ENCODE measurements at places on chromosomes 6 and 20.

DNA sequence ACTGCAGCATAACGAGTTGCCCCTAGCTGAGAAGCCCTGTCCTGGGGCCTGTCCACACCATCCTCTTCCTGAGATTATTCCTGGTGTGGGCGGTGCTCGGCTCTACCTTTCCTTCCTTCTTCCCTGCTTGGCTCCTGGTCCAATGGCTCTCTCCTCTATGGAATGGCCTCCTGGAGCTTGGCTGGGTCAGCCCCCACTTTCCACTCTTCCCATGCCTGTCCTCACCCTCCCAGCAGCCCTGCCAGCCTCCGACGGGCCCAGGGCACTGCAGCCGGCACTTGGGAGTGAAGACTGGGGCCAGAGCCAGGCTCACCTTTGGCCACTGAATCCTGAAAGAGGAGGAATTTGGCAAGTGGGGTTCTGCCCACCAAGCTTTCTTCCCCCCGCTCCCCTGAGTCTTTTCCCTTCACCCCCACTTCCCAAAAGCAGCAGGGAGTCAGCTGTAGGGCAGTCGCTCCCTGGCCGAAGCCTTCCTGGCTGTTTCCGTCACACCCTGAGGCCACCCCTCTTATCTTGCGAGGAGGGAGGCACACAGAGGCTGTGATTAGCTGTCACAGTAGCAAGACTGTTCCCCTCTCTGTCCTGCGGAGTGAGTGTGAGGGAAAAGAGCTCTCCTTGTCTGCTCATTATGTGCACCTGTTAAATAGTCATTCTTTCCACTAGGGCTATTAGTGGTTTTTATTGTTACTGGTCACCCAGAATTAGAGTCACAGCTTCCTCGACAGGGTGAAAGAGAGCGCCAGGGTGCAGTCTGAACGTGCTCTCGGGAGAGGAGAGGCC is 6.3 kb upstream of the CDSN start:
- no peak for DNase-seq

DNA sequence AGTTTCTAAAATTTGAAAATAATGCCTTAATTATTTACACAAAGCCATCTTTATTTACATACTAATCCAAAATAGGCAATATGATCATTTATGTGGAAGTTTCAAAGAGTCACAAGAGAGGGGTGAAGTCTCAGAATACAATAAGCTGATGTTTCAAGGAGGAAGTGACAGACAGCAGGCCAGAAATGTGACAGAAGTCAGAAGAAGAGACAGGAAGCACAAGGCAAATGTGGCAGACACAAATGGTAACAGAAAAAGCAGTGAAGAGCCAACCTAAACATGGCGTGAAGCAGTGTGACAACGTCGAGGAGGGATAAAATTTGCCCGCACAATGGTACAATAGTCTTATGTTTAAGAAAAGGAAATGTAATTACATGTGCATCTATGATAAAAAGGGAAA is 59.8 kb downstream of the SHPRH start:
- no peak for DNase-seq

DNA sequence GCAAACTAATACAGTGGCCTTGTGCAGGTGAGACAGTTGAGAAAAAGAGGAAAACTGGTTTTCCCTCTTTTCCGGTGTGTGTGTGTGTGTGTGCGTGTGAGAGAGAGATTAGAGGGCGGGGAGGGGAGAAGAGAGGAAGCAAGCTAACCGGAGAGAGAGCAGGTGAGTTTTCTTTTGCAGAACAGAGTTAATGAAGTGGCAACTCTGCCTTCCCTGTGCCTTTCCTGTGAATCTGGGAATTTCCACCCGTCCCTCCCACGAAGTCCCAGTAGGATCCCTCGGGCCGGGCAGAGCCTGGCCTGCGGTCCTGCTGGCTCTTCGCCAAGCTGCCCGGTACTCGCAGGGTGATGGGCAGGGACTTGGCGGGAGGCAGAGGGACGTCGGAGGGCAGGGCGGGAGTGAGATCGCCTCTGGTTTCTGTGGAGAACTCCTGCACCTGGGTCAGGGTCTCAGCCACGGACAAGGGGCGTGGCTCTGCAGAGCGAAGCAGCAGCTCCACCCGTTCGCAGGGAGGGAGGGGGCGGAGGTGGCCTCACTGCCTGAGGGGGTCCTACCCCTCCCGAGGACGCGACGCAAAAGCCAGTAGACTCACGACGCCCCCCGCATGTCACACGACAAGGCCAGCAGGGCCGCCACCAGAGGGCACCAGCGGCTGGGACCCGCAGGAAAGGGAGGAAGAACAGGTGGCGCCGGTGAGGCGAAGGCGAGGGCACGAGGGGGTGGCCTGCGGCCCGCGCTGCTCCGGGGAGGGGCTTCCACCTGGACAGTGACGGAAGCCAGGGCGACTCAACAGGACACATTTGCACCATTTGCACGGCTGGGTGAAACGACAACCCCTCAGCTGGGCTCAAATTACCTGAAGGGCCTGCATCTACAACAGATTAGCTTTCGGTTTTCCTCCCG is 51.2 kb upstream of the RNF182 start:
- peak; percentile 61 for DNase-seq

DNA sequence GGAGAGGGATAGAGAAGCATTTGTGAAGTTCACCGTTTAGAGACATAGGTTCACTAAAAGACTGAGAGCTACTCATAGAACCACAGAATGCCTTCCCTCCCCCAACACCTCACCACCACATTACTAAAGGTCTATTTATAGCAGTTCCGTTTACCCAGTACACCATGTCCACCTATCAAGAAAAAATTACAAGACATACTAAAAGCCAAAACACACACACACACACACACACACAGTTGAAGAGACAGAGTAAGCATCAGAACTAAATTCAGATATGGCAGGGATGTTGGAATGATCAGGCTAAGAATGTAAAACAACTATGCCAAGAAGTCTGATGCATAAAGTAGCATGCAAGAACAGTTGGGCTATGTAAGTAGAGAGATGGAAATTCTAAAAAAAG is 52.3 kb downstream of the SLC22A3 start:
- DNase-seq, result peak; percentile 3

DNA sequence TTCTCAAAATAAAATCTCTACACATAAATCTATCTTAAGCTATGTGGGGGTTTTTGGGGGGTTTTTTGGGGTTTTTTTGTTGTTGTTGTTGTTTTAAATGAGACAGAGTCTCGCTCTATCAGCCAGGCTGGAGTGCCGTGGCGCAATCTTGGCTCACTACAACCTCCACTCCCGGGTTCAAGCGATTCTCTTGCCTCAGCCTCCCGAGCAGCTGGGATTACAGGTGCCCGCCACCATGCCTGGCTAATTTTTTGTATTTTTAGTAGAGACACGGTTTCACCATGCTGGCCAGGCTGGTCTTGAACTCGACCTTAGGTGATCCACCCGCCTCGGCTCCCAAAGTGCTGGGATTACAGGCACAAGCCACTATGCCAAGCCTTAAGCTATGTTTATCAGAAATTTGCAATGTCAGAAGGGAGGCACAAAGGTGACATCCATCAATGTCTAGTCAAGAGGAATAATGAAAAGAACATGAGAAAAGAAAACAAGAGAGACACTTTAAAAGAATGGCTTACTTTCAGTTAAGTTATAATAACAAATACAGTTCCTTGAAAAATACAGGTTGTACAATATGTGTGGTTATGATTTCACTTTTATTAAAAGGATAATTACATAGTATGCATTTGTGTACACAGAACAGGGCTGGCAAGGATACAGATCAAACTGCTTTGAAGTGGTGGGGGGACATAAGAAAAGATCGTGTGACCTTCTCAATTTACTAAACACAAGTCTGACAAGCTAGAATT is 28.6 kb downstream of the SLC23A2 start:
- no peak for DNase-seq

DNA sequence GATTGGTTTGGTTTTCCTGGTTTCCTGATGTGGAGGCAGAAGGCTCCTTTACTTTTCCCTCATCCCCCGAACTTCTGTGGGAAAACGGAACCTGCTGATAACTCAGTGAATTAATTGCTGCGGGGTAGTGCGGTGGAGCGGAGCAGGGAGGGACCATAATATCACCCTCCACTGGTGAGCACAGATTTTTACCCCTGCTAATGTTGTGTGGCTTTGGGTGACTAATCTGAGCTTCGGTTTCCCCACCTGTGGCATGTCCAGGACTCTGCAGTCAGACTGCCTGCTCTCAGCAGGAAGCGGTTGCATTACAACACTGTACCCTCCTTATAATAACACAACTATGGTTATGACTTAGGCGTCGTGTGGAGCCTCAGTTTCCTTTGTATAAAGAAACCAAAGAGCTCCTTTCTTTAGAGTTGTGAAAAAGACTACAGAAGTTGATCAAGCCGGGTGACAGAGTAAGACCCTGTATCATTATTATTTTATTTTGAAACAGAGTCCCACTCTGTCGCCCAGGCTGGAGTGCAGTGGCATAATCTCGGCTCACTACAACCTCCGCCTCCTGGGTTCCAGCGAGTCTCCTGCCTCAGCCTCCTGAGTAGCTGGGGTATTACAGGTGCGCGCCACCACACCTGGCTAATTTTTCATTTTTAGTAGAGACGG is 2.2 kb upstream of the ID1 start:
- DNase-seq, result peak; percentile 55

DNA sequence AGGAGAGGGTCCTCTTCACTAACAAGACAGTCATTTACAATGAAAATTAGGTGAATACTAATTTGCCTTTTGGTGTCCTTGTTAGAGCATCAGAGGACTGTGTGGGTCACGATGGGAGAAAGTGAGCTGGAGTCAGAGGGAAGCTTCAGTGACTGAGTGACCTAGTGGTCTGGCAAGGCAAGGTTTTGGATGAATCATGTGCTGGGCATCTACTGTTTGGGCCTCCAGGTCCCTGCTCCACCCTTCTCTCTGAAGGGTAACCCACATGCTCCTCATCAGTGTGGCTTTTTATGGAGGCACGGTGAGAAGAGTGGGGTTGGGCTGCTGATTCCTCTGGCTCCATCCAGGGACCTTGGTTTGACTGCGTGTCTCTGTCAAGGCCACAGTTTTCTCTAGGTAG is 60.5 kb upstream of the EXOC2 start:
- DNase-seq, result no peak

DNA sequence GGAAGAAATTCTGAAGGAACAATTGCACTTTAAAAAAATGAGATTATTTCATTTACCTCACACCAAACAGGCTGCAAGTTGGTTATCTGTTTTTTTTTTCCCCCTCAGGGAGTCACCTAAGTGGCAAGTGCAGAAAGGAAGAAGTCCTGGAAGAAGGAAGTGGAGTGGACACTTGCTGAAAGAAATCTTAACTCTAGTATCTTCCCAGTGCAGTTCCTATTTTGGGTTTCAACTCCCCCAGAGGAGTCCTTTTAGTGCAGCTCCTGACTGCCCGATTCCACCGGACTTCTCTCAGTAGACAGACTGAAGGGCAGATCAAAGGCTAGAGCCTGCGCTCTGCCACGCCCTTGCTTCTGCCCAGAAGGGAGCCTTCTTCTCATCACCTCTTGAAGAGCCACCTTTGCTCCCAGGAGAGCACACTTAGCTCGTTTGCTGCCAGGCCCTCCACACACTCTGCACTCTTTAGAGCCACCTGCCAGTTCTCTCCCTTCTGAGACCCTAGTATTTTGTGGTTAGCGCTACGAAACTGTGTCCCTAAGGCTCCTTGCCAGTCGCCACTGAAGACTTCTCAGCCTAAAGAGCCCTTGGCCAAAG is 4.9 kb downstream of the MTCL3 start:
- DNase-seq, result no peak

GRCh38 chr20:61775423-61775822 is 290.3 kb downstream of the TAF4 start:
- DNase-seq, result no peak

- DNase-seq, result no peak
These were observed 31.6 kb downstream of the DLL1 start for GRCh38 chr6:170259278-170259677.

DNA sequence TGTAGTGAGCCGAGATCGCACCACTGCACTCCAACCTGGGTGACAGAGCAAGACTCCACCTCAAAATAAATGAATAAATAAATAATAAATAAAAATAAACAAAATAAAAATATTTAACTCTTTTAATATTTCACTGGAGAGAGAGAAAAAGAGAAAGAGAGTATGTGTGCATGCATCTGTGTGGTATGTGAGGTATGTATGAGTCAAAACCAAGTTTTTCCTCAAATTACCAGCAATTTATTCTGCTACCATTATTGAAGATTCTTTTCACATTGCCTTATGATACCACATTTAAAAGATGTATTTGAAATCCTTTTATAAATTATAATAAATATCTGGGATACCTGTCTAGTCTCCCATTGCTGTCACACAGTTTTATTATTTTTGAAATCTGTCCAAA is 122.1 kb downstream of the CD164 start:
- no peak for DNase-seq

- no peak for DNase-seq
These were observed 9.9 kb downstream of the KIAA1755 start for GRCh38 chr20:38250609-38251008.

GRCh38 chr6:15408758-15409157 is 162.9 kb downstream of the JARID2 start:
- DNase-seq, result no peak

DNA sequence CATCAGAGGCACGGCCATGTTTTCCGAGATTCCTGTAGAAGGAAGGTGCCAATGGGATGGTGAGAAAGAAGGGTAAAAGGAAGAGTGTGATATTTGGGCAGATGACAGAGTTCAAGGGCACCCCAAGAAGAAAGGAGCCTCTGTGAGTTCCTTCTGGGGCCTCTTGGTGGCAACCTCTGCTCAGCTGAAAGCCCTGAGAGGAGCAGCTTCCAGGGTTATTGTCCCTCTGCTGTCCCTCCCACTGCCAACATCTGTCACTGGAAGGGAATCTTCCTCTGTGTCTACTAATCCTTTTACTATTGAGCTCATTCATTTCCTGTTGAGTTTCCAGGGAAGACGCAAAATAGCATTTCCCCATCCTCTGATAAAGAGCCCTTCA is 40.0 kb upstream of the KCNK16 start:
- no peak for DNase-seq

Measured in CD4-positive, alpha-beta T cell treated with Interleukin-15 for 4 hours (primary cell).